ENCODE measurements at places on chromosomes 11 and 22. TPM values are rescaled to one million over a fixed set of nuclear protein-coding genes. Genes with fewer than 3 reads are reported as not detected.

DNA sequence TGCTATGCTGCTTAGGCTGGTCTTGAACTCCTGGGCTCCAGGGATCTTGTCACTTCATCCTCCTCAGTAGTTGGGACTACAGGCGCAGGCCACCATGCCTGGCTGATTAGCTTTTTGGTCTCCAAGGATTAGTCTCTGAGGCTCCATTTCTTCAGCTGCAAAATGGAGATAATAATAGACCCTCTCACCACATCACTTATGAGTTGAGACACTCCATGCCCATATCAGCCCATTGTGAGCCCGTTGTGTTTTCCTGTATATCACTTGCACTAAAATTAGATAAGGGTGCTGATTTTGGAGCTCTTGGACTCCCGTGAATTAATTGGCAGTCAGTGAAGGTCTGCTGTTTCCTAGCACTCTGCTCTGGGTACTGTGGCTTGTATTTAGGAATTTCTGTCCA lies 36.0 kb downstream of the DEPDC5 start:
- DNase-seq, result no peak

DNA sequence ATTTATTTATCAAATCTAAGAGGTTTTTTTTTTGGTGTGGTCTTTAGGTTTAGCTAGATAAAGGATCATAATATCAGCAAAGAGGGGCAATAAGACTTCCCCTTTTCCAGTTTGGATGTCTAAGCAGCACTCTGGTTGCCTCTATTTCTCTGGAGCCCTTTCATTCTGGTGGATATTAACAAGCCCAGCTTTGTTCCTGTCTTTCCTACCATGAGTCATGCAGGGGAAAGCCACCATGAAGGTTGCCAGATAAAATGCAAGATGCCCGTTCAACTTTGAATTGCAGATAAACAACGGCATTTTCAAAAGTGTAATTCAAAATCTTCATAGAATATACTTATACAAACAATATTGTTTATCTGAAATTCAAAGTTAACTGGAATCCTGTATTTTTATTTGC lies 143.6 kb downstream of the ADAMTS15 start:
- no peak for DNase-seq

DNA sequence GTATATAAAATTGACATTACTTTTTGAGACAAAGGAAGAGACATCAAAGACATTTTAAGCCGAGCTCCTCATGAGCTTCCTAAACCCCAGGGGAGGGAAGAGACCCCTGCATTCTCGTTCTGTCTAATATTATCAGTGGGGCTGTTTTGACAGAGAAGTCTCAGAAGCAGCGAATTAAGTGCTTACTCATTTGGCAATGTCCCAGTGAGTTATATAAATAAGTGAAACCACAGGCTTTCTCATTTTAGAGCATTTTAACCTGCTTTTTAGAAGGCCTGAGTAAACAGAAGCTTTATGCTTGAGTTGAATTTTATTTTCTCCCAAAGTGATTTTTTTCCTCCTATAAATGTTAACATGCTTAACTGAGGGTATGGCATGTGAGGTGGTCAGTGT lies 23.2 kb upstream of the C1QTNF4 start:
- DNase-seq, result no peak

- DNase-seq, result no peak
These were observed 90.8 kb downstream of the ABTB2 start for GRCh38 chr11:34267013-34267412.

PAMR1 gene
- polyA plus RNA-seq, result 8.5 TPM

LGALS12 gene
- polyA plus RNA-seq, result 0.41 TPM

Measured in right renal cortex interstitium (tissue), 3 donors.